ENCODE measurements at places on chromosomes 6 and 20.

GRCh38 chr6:122393351-122393896, 6.0 kb upstream of the HSF2 start:
- DNase-seq: no peak

GRCh38 chr6:27776504-27776903, 135.7 kb downstream of the OR2B2 start:
- DNase-seq: no peak

DNA sequence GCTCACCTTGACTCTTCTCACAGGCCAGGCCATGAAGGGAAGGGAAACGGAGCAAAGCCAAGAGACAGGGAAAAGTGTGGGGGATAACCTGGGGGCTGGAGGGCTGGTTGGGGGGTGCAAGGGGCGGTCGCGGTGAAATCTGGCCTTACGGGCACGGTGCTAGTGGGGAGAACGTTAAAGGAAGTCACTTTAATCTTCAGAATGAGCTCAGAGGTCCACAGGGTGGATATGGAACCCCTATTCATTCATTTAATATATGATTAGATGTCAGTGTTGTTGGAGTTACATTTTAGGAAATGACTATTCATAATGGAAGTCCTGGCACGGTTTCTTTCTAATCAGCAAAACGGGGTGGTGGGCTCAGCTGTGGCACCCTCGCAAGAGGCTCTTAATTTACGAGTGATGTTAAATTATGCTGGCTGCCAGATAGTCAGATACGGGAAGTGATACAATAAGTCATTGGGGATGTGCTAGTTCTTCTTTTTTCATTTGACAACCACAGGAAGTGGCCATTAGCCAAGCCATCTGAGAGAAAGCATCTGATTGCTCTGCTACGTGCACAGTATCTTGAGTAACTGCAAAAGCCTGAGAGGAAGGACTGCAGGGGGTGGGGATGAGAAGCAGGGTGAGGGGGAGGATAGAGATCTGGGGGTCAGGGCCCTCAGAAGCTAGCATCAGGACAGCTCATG, 253.0 kb downstream of the QKI start:
- no peak for DNase-seq

GRCh38 chr6:150146436-150146835, 3.6 kb downstream of the PPP1R14C start:
- DNase-seq: no peak

GRCh38 chr6:29919506-29920445, 22.6 kb upstream of the HLA-A start:
- DNase-seq: no peak

GRCh38 chr6:162226803-162227202, 500.8 kb downstream of the PRKN start:
- no peak for DNase-seq

- DNase-seq: peak; percentile 86
Observed at GRCh38 chr6:126661646-126662045, 321.7 kb downstream of the CENPW start.

DNA sequence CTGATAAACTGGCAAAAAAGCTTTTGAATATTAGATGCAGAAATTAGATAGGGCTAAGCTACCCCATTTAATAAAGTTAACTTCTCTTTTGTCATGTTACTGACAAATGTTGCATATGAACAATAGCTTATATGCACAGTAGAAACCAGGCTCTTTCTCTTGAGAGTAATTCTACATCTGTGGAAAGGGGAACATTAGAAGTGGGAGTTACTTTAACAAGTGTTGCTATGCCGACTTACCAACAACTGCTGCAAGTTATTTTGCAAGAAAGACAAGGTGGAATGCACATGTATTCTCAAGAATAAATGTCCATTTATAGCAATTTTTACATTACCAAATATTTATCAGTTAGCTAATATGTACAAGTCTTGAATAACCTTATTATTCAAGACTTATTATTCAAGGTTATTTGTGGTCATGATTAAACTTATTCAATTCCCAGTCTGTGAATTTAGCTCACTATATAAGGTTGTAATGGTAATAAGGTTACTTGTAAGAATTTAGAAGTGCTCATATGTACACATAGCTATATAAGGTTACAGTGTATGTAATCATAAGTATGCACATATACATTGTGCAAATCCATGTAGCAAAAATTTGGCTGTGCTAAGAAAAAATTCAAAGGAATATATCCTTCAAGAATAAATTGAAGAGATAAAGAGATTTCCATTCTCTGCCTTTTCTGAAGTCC, 38.3 kb downstream of the ADGRG6 start:
- no peak for DNase-seq

- no peak for DNase-seq
Observed at GRCh38 chr6:34490390-34491090, 24.7 kb downstream of the PACSIN1 start.

DNA sequence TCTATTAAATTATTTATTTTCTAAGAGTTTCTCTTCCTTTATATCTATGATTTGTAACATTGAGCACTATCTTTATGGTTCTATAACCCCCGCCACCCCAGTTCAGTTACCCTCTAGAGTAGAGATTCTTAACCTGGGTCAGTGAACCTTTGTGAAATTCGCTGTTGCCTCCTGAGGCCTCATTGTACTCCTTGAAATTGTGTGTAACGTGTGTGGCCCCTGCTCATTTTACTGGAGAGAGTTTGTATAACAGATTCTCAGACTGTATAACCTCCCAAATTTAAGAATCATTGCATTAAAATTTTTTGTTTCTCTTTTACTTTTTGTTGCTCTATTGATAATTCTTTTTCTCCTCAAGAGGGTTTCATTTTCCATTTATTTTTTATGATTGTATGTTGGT, 65.3 kb downstream of the ADGRG6 start:
- DNase-seq: no peak

- no peak for DNase-seq
Observed at GRCh38 chr6:124536157-124536841, 425.9 kb upstream of the RNF217 start.

DNA sequence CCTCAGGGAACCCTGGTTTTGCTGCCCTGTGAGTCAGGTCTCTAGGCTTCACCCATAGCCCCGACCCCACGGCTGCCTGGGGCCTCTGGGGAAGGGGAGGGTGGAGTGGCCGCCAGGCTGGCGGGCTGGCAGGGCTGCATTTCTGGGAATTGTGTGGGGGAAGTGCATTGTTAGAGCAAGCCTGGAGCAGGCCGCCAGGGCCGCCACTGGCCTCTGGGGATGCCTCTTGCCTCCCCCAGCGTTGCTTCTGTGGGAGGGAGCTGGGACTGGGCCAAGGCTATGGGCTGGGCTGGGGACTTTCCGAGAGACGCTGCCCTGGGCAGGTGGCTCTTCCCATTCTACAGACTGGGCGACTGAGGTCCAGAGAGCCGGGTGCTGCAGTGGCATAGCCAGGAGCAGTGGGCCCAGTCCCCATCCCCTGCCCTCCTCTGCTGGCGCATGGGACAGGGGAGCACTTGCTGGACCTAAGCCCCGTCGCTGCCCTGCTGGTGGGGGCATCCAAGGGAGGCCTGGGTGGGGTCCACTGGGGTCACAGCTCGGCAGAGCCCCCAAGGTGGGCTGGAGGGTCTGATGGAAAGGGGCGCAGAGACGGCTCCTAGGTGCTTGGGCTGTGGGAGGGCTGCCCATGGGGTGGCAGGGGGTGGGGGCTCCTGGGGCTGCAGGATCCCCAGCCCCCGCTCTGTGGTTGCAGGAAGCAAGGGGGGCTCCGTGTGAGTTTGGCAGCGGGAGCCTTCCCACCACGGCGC, 6.6 kb upstream of the SOX18 start:
- DNase-seq: no peak

GRCh38 chr6:137884149-137884909, 17.3 kb downstream of the TNFAIP3 start:
- DNase-seq: no peak

- DNase-seq: no peak
Observed at GRCh38 chr6:168366473-168366872, 46.9 kb upstream of the DACT2 start.

Data from AG04449 (cell line).